Stimulated activated CD4-positive, alpha-beta T cell treated with anti-CD3 and anti-CD28 coated beads, Interleukin-1b, Interleukin-23, amount 100 ng/mL, for 1 hour (primary cell): ENCODE measurements at places on chromosomes 11 and 22.

DNA sequence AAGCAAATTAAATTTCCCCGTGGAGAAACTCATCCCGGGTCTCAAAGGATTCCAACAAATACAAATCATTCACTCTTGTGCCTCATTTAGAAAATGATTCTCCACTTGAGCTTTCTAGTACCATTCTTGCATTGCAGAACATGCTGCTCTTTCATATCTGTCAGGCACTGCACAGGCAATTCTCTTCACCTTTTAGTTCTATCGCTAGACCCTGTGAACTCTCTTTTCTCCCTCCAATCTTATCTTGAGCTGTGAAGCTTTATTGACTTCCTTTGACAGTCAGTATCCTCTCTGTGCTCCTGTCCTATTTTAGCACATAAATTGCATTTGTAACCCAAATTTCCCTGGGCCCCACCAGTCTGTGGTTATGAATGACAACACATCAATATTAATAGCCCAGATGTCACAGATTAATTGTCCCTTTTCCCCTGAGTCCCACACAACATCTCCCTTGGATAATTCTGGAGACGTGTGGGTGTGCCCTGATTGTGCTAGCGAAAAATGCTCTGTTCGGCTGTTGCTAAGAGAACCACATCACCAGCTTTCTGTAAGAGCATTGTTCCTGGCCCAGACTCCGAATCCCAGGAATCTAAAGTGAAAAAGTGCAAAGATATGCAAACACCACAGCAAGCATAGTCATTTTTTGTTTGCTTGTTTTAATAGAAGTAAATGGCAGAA is 22.4 kb upstream of the SC5D start:
- DNase-seq, result no peak

- no peak for DNase-seq
Observed at GRCh38 chr11:123437236-123437979, 7.3 kb downstream of the GRAMD1B start.

DNA sequence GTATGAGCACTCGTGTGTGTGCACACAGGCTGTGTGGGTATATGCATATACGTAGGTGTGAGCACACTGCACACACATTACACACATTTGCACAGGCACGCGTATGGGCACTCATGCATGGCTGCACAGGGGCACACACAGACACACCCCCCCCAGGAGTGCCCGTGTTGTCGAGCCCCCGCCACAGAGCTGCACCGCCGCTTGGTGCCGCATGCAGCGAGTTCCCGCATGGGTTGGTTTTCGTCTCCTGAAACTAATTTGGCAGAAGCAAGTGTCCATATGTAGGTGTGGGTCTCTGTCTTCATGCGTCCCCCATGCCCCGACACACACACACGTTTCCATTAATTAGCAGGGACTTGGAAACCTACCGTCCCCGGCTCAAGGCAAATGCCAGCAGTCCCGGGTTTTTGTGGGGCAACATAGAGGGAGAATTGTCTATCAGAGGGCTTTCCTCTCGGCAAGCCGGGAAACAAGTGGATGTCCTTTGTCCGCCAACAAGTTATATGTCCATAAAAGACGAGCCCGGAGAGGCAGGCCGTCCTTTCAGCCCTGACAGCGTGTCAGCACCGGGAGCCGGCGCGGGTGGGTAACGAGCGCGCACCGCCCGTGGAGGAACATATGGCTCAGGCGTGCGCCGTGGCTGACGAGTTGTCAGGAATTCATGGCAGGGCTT is 1291.7 kb downstream of the BRD1 start:
- DNase-seq, result no peak

DNA sequence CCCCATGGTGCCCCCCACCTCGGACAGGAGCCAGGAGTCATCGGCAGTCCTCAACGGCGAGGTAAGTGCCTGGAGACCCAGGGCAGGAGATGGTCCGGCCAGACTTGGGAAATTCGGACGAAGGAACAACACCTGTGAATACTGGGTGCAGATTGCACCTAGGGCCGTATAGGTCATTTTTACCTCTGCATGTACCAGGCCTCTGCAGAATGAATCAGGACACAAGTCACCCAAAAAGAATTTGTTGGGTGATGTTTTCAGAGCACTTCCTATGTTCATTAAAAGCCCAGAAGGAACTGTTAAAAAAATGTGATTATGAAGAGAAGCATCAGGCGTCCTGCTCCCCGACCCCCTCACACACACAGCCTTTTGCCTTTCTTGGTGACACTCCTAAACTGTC is 93.9 kb downstream of the C11orf91 start:
- no peak for DNase-seq

- no peak for DNase-seq
Observed at GRCh38 chr11:36300650-36301049, 4.6 kb downstream of the PRR5L start.

DNA sequence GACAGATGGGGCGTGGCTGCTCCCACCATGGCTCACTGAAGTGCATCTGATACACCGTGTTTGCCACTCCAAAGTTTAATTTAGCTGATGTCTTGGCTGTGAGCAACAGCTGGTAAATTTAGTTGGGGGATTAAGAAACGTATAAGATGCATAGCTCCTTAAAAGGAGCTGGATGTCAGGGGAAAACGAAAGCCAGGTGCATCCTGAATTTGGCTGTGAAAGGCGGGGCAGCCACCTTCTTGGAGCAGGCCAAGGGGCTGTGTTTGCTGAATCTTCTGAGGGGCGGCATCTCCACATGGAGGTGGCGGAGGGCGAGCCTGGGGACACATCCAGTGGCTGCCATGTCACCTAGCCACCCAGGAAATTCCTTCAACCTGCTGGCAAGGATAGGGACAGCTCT is 20.7 kb upstream of the NCF4 start:
- no peak for DNase-seq

DNA sequence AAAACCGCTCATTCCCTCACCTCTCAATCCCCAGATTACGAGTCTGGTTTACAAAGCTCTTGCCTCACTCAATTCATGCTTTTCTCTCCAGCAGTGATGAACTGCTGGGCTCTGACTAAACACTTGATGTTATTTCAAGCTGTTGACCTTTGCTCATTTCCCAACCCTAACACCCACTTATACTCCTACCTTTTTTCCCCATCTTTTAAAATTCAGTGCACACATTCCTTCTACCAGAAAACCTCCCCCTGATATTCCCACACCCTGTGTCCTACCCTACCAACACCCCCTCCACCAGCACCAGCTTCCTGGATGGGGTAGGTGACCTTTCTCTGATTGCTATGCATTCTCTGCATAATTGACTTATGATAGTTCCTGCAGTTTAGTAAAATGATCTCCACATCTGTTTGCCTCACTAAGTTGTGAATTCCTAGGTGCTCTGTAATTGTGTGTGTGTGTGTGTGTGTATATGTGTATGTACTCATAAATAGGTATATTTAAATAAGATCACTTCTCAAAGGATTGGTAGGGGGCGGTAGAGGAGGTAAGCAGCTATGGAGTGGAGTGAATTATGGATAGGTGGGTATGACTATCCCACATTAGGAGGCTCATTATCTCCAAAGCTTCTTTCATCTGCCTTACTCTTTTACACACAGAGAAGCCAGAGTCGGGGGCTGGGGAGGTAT is 842 bp downstream of the HEPACAM start:
- DNase-seq, result no peak

DNA sequence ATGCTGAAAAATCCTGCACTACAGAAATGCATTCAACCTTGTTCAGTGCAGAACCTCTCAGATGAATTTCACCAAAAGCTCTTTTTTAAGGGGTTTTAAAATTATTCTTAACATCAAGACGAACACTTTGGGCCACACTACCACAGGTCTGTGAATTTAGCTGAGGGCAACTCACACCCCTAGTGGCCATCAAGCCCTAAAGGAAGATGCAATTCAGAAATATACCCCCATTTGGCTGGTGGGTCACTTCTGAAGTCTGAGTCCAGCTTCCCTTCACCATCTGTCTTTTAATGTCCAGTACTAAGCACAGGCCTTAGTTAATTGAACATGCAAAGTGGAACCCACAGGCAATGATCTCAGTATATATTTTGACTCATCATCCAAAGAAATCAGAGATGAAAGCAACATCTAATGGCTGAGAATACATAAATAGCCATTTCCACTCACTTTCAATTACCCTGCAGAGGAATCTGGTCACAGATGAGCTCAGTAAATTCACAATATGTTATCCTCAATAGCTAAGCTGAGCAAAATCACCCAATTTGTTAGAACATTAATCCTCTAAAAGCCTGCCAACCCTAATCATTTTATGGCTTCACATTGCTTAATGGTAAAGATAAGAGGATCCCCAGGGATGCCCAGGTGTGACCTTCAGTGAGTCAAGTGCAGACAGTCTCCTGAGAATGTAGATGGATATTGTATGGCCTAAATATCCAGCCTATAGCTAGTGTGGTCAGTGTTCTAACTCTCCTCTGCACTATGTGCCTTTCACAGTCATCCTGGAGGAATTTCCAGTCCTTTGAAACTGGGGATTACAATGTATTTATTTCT is 50.3 kb downstream of the FAM76B start:
- no peak for DNase-seq

- no peak for DNase-seq
Observed at GRCh38 chr22:32082331-32082730, 39.3 kb downstream of the SLC5A1 start.

DNA sequence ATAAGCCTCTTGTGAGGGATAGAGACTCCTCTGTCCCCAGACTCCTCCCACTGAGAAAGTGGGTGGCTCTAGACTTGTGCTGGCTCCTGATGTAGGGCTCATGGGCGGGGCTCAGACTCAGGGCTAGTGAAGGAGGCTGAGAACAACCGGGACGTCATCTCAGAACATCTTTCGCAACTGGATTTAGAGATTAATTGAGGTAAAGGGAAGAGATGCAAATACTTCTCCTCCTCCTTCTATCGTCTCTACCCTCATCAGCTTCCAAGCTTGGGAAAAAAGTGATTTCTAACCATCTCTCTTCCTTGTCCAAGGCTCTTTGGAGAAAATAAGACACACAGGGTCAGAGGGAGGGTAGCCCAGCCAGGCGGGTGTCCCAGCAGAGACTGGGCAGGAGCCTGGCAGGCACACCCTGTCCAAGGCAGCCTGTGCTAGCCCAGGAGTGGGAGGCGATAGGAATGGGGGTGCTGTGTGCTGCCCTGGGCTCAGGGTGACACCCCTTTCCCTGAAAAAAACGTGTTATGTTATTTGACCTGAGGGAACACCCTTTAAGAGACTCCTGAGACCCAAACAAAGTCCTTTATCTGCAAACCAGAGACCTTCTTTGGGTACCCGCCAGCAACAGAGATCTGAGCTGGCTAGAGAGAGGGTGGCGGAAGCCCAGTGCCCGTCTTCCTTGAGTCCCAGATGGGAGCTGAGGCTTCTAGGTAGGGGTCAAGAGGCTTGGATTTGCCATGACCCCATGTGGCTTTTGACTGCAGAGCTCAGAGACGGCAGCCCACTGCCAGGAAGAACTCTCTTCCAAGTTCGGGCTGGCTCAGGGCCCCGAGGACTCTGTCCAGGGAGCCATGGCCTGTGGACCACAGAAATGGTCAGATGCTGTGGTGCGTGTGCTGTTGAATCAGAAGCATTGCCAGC is 160.9 kb downstream of the ADAMTS15 start:
- no peak for DNase-seq

GRCh38 chr22:29072979-29073617 is at the start of gene KREMEN1:
Gene KREMEN1, plus strand, starts transcription at chr22:29073035. Its CDS starts 96 bp downstream, at chr22:29073131.
- DNase-seq, result no peak

GRCh38 chr11:130476200-130476921 is 27.9 kb downstream of the ADAMTS15 start:
- no peak for DNase-seq

DNA sequence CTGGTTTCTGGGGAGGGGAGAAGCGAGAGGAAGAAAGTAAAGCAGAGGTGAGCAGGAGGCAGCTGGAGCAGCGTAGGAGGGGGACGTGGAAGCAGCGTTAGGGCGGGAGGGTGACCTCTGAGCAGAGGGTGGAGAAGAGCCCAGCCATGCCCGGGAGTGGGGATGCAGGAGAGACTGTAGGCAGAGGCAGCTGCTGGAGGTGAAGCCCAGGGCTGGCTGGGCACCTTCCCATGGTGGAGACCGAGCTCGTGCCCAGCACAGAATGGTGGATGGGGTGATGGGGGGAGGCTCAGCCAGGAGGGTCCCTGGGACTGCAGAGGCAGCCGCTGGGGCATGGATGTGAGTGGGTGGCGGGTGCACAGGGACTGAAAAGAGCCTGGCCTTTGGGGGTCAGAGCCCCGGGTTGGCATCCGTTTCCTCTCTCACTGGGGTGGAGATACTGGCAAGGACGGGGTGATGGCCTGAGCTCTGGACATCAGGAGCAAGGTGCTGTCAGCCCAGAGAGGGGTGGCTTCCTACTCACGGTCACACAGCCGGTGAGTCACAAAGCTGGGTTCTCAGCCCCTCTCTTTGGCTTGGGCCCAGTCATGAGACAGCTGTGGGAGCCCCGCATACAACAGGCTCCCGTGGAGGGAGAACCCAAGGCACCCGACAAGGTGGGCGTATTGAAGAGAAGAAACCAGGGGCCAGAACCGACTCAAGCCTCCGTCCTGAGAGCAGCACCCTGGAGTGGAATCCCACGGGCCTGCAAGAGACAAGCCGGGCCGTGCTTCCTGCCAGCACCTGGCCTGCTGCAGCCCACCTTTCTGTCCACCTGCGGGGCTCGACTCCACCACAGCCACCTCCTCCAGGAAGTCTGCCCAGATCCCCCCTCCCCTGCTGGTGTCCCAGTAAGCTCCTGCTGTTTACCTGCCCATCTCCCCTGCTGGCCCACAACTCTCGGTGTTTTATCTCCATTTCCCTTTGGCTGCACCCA is 45.8 kb upstream of the FGF3 start:
- no peak for DNase-seq

GRCh38 chr22:37641561-37641949 is 2.1 kb downstream of the SH3BP1 start:
- DNase-seq, result no peak

DNA sequence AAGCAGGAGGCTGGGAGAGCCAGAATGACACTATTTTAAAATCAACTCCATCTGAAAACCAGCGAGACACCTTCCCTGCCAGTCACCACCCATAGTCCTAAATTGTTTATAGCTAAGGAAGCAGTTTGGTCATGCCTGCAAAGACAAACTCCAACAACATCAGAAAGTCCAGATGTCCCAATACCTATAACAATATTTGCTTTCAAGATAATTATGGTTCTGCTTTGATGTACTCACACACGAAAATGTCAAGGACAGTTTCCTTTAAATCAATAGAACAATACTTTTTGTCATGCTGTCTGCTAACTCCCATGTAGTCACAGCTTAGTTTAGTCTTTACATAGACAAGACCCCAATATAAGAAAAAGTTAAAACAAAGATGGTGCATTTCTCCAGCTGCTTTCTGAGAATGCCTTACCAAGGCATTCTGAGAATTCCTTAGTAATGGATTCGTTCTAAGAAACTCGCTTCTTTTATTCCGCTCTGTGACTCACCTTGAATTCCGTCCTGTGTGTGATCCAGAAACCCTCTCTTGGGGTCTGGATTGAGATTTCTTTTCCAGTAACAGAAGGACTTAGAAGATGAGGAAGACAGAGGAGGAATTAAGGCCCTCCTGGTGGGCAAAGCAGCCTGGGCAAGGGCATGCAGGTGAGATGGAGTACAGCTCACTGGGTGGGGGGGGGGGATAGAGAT is 9.6 kb upstream of the SCGB2A2 start:
- no peak for DNase-seq
